Karpas-422 (cell line): ENCODE measurements at places on chromosomes 7 and 10. TPM values are rescaled to one million over a fixed set of nuclear protein-coding genes. Genes with fewer than 3 reads are reported as not detected.
A peak's percentile ranks its signal among the peaks of the same experiment; 100 is the strongest.

CPXM2 gene
- not detected in 2 replicates for total RNA-seq

DNA sequence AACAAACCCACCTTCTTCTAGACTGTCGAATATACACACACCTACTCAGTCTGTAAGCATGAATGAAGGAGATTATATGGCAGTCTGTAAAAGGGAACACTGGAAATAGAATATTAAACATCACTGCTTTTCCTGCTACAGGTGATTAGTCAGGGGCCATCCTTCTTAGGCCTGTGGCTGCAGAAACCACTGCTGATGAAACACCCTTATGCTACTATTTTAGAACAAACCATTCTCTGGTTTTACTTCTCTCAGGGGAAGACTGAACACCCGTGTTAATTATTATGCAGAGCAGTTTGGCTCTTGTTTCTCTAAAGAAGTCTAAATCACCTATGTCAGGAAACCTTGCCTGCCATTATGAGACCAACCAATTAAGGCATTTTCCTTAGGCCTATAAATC lies 351.1 kb upstream of the KLF6 start:
- H3K4me3 ChIP-seq = peak overlapping the region; percentile 34
- peak overlapping the region; percentile 78 for H3K27ac ChIP-seq
- peak; percentile 93 for DNase-seq
- peaks cover 69% of the 10 kb centered on the region for H3K4me1 ChIP-seq
- no peaks in the 10 kb centered on the region; the same call in 1 of the 2 replicates for H3K27me3 ChIP-seq

- H3K27me3 ChIP-seq = no peaks in the 10 kb centered on the region
- H3K4me3 ChIP-seq = no peak overlapping the region
- H3K4me1 ChIP-seq = no peaks in the 10 kb centered on the region
- no peaks in the 10 kb centered on the region for H3K36me3 ChIP-seq
Observed at GRCh38 chr7:154171422-154171821, 119.2 kb downstream of the DPP6 start.

DNA sequence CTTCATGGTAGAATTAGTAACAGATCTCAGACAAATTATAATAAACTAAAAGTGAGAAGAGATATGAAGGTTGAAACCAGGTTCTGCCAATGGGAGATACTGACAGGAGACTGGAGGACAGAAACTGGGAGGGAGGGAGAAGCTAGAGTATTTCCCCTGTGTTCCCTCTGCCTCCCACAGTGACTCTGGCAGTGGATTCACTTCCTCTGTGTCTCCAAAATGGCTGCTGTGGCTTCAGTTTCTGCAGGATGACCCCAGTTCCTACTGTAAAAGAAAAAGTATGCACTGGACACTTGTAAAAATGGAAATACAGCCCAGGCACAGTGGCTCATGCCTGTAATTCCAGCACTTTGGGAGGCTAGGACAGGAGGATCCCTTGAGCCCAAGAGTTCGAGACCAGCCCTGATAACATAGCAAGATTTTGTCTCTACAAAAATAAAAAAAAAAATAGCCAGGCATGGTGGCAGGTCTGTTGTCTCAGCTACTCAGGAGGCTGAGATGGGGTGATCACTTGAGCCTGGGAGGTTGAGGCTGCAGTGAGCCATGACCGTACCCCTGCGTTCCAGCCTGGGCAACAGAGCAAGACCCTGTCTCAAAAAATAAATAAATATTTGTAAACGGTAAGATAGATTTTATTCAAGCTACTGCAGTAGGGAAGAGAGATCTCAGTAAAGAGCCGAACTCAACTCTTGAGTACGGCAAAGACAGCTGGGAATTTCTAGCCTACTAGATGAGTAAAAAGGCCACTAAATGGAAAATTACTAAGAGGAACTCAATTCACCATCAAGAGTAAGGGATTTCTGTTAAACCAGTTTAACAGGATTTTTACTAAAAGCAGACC lies 156.6 kb upstream of the TRIM24 start:
- DNase-seq = no peak
- H3K4me3 ChIP-seq = no peak overlapping the region
- no peaks in the 10 kb centered on the region for H3K36me3 ChIP-seq
- no peak overlapping the region for H3K27ac ChIP-seq
- no peaks in the 10 kb centered on the region for H3K4me1 ChIP-seq

DNA sequence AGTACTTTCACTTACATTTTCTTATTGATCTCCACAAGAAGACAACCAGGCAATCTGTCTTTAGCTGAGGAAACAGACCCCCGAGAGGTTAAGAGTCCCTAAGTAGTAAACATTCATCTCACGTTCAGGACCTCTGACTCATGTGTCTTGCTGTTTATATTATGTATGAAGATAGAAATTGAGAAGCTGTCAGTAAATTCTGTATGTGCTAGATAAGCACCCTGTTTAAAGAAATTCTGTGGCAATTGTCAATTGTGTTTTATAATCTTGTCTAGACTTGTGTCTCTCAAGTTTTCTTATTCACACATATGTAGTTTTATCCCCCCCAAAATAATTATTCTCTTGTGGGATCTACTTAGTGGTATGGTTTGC lies 14.5 kb downstream of the ADK start:
- no peaks in the 10 kb centered on the region for H3K36me3 ChIP-seq
- H3K27me3 ChIP-seq = 0 out of 2 replicates have a peak, but pooled peaks cover 2% of the 10 kb centered on the region
- H3K4me1 ChIP-seq = peaks cover 40% of the 10 kb centered on the region

DNA sequence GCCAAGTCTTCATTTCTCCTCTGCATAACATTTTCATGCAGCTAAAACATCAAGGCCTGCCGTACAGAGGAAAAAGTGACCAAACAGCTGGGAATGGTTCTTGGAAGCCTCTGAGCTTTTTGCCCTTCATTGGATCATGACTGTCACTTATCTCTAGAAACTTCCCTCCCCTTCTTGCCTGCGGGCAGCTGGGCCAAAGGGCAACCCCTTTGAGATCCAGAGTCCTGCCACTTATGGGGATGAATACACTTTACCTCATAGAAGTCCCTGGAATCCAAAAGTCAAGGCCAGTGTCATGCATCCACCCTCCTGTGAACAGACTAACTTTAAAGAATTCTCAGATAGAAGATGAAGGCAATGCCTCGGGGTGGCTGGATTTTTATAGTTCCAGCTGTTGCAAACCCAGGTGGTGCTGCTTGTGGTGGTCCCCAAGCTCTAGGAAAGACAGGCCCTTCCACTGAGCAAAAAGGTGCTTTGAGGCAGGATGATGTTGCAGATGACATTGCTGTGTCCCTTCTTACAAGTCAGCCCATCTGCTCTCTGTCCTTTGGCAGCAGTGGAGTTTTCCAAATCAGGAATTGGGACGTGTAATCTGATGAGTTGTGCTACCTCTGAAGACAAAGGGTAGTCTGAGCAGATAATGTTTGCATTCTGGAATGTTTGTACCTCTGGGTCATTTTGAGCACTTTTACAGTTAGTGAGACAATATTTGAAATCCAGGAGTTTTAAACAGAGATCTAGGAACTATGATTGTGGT lies 64.2 kb downstream of the LRMDA start:
- H3K27me3 ChIP-seq = no peaks in the 10 kb centered on the region
- H3K4me1 ChIP-seq = no peaks in the 10 kb centered on the region
- no peaks in the 10 kb centered on the region for H3K36me3 ChIP-seq
- DNase-seq = no peak
- H3K27ac ChIP-seq = no peak overlapping the region

DNA sequence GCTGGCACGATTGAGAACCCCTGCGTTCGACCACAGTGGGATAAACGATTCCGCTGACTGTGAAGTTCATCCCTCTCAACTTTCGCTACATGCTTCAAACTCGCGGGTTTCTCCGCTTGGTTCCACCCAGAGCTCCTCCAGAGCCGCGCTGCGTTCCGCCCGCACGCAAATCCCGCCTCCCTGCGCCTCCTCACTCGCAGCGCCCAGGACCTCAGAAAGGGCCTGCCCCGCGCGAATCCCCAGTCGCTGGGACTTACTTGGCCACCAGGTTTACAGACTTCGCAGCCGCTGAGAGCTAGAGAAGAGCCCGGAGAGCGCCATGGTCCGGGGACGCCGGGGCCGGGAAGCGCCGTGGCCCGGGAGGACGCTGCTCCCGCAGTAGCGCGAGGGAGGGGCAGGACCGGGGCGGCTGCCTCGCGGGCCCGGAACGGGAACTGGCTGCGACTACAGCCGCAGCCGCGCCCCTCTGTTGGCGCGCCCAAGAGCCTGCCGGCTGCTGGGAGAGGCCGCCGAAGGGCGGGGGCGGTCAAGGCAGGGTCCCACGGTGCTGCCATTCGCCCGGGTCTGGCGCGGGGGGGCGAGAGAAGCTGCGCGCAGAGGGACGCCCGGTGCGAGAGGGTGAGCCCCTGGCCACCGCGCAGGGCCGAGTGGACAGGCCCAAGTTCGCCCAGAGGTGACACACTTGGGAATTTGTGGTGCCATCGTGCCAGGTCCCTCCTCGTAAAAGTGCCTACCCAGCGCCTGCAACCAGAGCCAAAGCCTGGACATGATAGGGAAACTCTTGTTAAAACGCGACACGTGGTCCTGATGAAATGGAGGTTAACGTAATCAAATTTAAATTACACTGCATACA lies at the start of gene NOD1:
TSS of gene NOD1 (minus strand) at position 436 of the 853 bp plus-strand sequence. CDS start 21,863 bp downstream, outside the sequence.
- no peaks in the 10 kb centered on the region for H3K36me3 ChIP-seq
- DNase-seq = peak; percentile 84
- peak within 1 kb of the TSS; percentile 80 for H3K4me3 ChIP-seq
- no peaks in the 10 kb centered on the region for H3K27me3 ChIP-seq

GRCh38 chr10:43112608-43112961 lies 25.7 kb upstream of the CSGALNACT2 start:
- H3K36me3 ChIP-seq = no peaks in the 10 kb centered on the region
- DNase-seq = no peak
- no peak overlapping the region for H3K27ac ChIP-seq
- no peaks in the 10 kb centered on the region for H3K27me3 ChIP-seq

- H3K4me3 ChIP-seq = no peak overlapping the region
- no peaks in the 10 kb centered on the region for H3K36me3 ChIP-seq
- H3K4me1 ChIP-seq = no peaks in the 10 kb centered on the region
- H3K27ac ChIP-seq = no peak overlapping the region
- no peak for DNase-seq
Observed at GRCh38 chr7:82029236-82029913, 259.5 kb upstream of the HGF start.

DNA sequence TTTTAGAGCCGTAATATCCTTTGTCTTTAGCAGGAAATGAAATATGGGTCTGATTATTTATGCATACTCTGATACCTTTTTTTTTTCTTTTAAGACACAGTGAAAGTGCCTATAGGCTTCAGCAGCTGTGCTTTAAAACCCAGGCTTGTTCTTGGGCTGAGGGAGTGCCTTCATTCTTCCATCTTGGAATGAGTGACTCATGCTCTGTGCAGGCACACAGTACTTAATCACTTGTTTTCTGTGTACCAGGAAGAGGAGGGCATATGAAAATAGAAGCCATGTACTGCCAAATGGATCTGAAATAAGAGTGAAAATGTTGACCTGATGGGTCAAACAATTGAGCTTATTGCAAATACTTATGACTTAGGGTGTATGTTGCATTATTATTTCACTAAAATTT lies 12.0 kb downstream of the INPP5F start:
- H3K4me1 ChIP-seq = no peaks in the 10 kb centered on the region
- no peaks in the 10 kb centered on the region for H3K27me3 ChIP-seq
- H3K4me3 ChIP-seq = no peak overlapping the region
- no peak for DNase-seq
- H3K36me3 ChIP-seq = no peaks in the 10 kb centered on the region

DNA sequence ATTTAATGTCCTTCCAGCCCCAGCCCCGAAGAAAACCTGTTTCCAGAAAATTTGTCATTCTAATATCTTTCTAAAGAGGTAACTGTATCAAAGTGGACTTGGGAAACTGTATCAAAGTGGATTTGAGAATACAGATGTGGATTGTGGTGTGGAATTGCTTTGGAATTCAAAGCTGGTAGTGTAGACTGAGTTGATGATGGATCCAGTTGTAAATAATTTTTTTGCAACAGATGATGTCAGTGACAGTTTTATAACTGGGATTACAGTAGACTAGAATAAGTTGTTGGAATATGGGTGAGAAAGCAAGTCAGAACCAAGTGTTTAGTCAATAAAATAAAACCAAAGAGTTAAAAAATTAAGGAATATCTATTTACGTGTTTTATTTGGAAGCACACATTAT lies 202.1 kb downstream of the LRMDA start:
- H3K4me1 ChIP-seq = no peaks in the 10 kb centered on the region
- no peaks in the 10 kb centered on the region for H3K36me3 ChIP-seq
- no peak overlapping the region for H3K27ac ChIP-seq
- H3K27me3 ChIP-seq = no peaks in the 10 kb centered on the region
- no peak for DNase-seq

- no peaks in the 10 kb centered on the region for H3K27me3 ChIP-seq
- no peak overlapping the region for H3K4me3 ChIP-seq
- no peaks in the 10 kb centered on the region for H3K36me3 ChIP-seq
- H3K4me1 ChIP-seq = no peaks in the 10 kb centered on the region
- DNase-seq = peak; percentile 70
Observed at GRCh38 chr7:95686109-95686508, 86.2 kb upstream of the DYNC1I1 start.
